Cardiac fibroblast (primary cell): ENCODE measurements at places on chromosomes 7 and 10.

DNA sequence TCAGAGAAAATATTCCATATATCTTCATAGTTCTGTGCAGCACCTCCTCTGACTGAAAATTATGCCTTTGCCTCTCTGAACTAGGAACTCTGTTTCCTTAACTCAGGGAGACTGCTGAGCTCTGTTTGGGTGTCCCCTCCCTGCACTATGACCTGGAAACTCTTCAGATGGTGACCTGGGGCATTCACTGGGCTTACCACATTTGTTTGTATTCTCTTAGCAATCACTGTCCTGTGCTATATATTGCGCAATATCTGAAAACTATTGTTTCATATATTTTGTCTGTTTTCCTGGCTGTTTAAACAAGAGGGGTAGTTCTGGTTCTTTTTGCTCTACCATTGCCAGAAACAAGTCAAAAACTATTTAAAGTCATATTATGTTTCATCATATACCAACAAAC, 181.8 kb upstream of the KIAA1217 start:
- peak; percentile 6 for DNase-seq

GRCh38 chr10:110850099-110850498, 21.6 kb upstream of the PDCD4 start:
- no peak for DNase-seq

GRCh38 chr10:112218036-112218390, 34.4 kb upstream of the GPAM start:
- DNase-seq = no peak

DNA sequence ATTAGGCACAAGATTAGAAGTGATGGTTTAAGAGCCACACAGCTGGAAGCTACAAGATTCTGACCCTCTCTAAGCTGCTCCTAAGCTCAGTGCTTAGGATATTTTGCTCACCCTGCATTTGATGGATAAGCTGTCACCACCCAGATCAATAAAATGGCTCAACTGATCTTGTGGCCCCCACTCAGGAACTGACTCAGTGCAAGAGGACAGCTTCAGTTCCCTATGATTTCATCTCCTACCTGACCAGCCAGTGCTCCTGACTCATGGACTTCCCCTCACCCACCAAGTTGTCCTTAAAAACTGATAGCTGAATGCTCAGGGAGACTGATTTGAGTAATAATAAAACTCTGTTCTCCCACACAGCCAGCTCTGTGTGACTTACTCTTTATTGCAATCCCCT, 833.8 kb downstream of the GRID1 start:
- DNase-seq = no peak

DNA sequence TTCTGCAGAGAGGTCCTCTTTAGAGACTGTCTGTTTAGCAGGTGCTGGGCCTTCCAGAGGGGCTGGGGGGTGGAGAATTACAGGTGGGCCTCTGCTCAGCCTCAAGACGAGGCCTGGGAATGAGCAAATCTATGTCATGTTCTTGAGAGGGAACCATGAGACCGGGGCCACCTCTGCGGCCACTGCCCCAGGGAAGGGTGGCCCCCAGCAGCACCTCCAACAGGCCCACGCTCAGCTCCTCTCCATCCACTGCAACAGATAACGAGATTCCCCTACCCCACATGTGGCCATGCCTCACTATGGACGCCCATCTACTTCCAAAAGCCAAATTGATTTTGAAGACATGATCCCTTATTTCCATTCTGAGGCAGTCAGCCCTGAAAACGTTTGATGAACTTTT, 176.9 kb downstream of the TCERG1L start:
- DNase-seq = no peak

GRCh38 chr7:141693082-141693481, 8.9 kb downstream of the DENND11 start:
- DNase-seq = no peak

DNA sequence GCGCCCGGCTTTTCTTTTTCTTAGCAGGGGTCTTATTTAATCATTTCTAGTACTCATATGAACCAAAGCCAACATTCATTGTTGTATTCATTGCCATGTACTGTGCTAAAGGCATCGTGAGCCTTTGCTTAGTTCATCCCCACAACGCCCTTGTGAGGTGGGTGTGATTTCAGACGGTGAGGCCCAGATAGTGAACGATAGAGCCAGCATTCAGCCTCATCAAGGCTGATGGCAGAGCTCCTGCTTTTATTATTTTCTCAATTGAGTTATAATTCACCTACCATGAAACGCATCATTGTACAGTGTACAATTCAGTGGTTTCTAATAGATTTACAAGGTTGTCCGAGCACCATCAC, 50.1 kb downstream of the HK1 start:
- no peak for DNase-seq

GRCh38 chr7:91656541-91657482, 223.7 kb downstream of the MTERF1 start:
- peak; percentile 88 for DNase-seq

- DNase-seq = peak; percentile 6
Measured at GRCh38 chr7:130852867-130853266, 118.9 kb upstream of the KLF14 start.
